ENCODE measurements at places on chromosomes 6 and 20.

DNA sequence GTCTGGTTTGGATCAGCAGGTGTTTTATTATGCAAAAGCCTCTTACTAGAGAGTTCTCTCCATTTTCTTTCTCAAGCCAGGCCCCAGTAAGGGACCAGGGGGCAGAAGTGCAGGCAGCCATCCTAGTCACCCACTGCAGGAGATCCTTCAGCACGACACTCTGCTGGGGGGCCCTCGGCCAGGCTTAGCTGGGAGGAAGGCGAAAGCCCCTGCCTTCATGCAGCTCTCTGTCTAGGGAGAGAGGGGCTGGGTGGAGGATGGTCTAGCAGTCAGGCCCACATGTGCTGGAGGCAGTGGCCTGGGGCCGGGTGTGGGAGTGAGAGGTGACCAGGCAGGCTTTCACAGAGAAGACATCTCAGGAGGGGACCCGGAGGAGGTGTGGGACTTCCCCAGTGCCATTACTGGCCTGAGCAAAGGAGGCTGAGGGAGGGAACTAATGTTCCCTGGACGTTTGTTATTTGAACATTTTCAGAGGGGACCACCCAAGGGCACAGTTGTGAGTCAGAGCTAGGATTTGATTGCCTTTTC is 33.5 kb upstream of the VSTM2L start:
- DNase-seq = no peak

- DNase-seq = no peak
Measured at GRCh38 chr6:29907637-29908340, 34.5 kb upstream of the HLA-A start.

DNA sequence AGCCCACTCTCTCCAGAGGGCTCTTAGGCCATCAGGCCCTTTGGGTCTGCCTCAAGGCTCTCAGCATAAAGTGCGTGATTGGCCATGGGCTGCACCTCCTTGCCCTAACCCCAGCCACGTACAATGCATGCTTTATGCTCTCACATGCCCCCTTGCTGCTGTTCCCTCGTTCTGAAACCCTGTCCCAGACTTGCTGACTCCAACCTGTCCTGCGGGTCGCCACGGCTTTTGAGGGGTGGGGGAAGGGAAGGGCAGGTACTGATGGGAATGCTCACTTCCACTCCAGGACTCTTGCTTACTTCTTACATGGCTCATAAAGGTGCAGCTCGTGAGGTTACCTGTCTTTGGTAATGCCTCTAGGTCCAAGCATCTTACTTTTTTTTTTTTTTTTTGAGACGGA is 6.0 kb downstream of the ARMC12 start:
- no peak for DNase-seq

- no peak for DNase-seq
Measured at GRCh38 chr6:118122161-118122725, 215.2 kb downstream of the SLC35F1 start.

DNA sequence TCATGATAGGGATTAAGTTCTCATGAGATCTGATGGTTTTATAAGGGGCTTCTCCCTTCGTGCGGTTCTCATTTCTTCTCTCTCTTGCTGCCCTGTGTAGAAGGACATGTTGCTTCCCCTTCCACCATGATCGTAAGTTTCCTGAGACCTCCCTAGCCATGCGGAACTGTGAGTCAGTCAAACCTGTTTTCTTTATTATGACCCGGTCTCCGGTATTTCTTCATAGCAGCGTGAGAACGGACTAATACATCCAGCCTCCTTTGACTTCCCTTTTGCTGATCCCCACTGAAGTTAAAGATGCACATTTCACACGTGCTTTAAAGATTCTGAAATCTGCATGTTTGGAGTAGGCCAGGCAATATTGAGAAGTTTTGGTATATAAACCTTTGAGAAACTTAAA is 543.1 kb downstream of the PRKN start:
- no peak for DNase-seq

DNA sequence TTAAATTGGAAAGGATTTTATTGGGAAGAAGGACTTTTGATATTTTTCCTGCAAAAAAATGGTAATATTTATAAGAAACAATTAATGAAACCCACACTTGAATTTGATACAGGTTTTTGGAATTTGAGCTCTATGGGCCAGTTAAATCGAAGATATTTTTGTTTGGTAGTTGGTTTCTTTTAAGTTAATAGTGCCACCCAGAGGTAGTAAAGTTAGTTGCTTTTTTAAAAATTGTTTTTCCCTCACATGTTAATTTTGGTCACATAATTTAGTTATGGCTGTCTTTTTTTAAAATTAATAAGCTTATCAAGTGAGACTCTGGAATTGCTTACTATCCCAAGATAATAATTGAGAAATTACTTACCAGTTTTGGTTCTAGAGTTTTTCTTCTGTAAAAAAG is 7.1 kb downstream of the PRIM2 start:
- DNase-seq = no peak

GRCh38 chr6:166738386-166739116 is 111.5 kb upstream of the RPS6KA2 start:
- DNase-seq = no peak

- no peak for DNase-seq
Measured at GRCh38 chr6:64860203-64860602, 846.8 kb downstream of the EYS start.

DNA sequence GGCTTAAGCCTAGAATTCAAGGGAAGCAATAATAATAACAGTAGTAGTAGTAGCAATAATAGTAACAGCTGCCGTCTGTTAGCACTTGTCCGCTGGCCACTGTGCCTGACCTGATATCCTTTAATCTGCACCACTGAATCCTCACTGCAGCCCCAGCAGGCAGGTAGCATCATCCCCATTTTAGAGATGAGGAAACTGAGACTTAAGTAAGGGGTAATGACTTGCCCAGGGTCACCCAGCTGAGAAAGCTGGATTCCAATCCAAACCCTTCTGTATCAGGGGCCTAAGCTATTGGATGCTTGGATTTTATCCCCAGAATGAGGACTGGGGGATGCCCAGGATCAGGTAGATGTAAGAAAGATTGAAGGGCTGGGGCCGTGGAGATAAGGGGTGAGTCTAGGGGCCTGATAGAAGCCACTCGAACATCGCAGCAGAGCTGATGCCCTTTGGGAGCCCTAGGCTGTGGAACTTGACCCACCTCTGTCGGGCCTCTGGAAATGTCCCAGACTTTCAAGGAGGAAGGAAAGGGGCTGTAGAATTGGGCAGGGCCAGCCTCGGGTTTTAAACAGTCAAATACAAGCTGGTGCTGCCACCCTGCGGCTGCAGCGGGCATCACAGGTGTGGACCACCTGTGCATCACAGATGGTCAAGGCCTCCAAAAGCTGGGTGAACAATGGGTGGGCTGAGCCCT is 102.1 kb upstream of the MYL9 start:
- DNase-seq = peak; percentile 41

- DNase-seq = no peak
Measured at GRCh38 chr6:1336246-1336843, 24.4 kb downstream of the FOXQ1 start.

DNA sequence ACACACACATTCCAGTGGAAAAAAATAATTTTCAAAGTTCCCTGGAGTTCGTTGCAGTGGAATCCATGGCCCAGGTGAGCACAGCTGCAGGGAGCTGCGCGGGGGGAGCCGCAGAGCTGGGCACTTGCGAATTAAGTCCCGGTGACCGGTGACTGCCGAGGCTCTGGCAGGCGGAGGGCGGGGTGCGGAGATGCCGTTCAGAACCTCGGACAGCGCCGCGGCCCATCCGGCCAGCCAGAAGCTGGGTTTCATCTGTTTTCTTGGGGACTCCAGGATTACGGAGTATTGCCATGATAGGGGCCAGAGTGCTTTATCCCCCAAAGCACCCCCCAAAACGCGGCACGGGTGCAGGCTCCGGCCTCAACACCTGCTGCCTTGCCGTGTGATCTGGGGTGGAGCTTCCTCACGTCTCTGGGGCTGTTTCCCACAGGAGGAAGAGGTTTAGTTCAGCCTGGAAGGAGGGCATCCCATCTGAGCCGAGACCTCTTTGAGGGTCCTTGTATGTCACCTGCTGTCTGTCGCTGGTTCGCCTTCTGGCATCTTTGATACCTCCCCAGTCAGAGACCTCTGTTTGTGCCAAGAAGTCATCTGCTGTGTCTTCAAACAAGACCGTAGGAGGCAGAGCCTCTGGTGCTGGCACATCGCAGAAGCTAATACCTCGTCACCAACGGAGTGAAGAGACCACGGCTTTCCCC is 99.4 kb downstream of the YTHDF1 start:
- no peak for DNase-seq

- DNase-seq = peak; percentile 64
Measured at GRCh38 chr6:52416629-52417151, 3.5 kb upstream of the EFHC1 start.

DNA sequence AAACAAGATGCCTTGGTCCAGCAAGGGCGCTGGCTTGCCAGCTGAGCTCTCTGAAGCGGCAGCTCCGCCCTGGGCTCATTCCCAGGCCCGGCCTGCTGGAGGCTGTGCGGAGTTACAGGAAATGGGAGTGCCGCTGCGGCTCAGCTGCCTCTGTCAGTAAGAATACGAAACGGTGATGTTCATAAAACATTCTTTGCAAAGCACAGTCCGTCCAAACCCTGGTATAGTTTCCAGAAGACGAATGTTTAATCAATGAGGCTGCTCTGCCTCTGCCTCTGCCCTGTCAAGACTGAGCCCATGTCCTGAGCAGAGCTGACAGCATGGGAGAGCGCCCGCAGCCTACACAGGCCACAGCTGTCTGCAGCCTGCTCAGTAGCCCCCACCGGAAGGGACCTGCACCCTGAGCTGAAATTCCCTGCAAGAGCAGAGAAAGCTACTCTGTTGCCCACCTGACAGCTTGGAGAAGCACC is 153.3 kb upstream of the SNX9 start:
- DNase-seq = peak; percentile 63

DNA sequence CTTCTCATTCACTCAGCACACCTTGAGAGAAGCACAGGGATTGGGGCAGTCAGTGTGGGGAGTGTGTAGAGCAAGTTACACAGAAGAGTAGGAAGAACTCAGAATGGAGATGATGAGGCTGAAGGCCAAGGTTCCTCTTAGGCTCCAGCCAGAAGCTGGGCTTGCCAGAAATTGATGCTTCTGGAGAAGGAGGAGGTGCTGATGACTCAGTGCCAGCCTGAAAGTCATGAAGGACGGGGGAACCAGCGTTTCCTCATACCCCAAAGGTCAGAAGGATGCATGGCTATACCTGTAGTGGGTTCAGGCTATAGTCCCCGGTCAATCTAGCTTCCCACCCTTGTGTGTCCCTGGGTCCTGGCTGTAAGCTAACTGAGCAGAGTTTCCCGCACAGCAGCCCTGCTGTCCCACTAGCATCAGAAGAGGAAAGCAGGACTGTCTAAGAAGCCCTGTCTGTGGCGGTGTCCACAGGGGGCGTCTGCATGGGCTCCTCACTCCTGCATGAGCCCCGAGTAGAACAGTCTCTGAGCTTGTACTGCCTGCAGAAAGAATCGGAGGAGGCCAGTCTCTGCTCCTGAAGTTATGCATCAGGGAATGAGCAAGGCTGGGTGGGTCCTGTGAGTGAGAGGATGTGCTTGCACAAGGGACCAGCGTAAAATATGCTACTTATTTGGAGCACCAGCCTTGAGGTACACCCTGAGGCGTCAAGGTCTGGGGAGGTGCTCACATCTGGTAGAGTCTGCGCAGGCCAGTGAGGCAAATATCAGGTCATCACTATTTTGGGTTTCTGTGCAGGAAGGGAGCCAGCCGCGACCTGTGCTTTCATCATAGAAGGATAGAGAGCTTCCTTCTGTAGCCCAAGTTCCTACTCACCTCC is 148.5 kb downstream of the MRPL14 start:
- peak; percentile 40 for DNase-seq

DNA sequence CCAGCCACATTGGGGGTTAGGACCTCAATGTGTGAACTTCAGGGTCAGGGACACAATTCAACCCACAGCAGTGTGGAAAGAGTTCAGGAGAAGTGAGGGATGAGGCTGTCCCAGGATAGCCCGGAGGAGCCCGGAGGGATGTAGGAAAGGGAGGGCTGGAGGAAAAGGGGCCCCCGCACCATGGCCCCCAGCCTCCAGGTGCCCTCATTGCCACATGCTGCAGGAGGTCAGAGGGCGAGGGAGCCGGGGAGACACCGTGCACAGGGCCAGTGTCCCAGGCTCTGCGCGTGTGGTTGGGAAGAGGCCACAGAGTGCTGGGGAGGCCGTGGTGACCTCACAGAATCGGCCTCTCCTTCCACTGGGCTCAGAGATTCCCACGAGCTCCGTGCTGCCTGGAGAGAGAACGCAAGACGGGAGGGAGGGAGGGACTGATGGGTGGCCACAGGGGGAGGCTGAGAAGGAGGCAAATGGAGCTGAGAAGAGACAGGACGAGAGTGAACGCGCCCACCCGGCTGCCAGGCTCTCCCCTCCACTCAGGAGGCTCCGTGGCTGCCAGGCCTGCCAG is 215.1 kb downstream of the DLL1 start:
- DNase-seq = no peak

GRCh38 chr20:18666803-18667415 is 79.1 kb downstream of the DTD1 start:
- DNase-seq = no peak

DNA sequence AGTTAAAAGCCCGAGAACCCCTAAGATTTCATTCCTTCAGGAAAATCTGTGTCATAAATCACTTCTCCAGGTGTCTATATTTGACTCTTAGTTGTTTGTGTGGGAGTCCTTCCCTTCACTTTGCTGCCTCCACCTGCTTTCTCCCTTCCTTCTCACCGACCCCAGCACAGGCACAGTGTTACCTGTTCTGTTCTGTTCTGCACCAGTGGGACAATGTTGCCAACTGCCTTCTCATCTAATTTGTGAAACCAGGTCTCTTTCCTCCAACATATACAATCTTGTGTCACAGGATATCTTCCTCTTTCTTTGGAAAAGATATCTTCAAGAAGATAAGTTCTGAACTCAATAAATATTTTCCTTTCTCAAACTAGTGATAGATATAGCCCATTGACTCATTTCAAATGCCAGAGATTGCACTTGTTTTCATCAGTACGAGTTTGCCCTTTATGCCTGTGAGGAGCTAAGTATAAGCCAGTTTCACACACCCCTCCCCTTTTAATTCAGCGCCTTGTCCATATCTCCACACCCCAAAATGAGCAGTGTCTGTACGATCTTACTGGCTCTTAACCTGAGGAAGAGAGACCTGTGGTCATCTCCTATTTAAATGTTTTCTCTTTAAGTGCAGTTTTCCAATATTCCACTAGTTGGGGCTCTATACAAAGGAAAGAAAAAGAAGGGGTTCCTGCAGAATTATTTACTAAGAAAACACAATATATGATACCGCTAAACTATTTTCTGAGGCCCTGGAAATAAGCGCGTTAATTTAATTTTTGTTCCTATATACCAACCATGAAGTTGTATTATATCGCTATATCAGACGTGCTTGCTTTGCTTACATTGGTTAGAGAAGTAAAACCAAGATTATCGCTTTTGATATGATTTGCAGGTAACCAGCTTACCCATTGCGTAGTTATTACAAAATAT is 81.6 kb upstream of the PREP start:
- peak; percentile 62 for DNase-seq

Measured in fibroblast of skin of right biceps (primary cell).